ENCODE measurements at places on chromosomes 12 and 14.

DNA sequence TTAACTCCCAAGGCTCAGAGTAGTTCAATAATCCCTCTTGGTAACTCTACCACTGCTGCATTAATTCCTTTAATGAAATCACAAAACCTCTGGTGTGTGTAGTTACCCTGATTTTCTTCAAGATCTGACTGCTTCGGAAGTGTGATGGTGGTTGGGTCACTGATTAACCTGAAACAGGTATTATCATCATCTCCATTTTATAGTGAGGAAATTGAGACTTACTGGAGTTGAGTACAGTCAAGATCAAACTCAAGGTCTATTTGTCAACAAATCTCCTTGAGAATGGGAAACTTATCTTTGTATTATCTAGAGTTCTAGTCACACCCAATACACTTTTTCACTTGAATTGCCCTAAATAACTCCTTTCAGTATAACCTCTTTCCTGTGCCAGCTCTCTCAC lies 233.5 kb downstream of the BTG1 start:
- DNase-seq = no peak

GRCh38 chr12:110217996-110218674 lies 62.9 kb upstream of the ATP2A2 start:
- no peak for DNase-seq

- DNase-seq = peak; percentile 34
Measured at GRCh38 chr14:75979071-75979571, 2.7 kb downstream of the TGFB3 start.

- DNase-seq = no peak
Measured at GRCh38 chr12:113260127-113260526, 38.9 kb downstream of the TPCN1 start.

- no peak for DNase-seq
Measured at GRCh38 chr14:27886256-27886655, 880.3 kb upstream of the FOXG1 start.

DNA sequence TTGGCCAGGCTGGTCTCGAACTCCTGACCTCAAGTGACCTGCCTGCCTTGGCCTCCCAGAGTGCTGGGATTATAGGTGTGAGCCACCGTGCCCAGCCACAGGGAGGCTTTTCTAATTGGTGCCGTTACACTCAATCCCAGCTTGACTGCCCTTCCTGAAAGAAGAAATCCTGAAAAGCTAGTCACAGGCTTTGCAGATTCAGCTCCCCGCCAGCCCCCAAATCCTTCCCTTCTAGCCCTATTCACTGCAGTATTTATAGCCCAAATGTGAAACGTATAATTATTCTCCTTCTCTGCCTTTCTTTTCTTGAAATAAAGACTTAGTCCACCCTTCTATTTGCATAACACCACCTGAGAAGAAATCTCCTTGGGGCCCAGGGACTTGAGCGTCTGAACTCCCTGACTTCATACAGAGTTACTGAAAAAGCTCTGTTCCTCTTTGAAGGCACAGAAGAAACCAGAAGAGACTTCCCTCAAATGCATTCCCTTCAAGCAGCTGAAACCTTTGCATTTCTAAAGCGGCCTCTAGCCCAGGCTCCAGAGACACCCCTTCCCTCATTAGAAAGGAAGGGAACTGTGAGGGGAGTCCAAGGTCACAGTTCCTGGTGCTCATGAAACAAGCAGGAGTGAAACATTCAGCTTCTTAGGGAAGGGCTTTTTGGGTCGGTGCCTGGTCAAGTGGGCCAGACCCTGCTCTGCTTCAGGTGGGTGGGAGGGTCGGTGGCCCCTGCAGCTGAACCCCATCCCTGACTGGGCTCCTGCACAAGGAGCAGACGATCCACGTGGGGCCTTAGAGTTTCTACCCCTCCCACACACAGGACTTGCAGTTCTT lies 42.3 kb upstream of the BATF start:
- no peak for DNase-seq

GRCh38 chr12:105270671-105271255 lies 34.8 kb upstream of the APPL2 start:
- no peak for DNase-seq

- DNase-seq = peak; percentile 88
Measured at GRCh38 chr12:110776410-110776809, 33.7 kb upstream of the PPP1CC start.

DNA sequence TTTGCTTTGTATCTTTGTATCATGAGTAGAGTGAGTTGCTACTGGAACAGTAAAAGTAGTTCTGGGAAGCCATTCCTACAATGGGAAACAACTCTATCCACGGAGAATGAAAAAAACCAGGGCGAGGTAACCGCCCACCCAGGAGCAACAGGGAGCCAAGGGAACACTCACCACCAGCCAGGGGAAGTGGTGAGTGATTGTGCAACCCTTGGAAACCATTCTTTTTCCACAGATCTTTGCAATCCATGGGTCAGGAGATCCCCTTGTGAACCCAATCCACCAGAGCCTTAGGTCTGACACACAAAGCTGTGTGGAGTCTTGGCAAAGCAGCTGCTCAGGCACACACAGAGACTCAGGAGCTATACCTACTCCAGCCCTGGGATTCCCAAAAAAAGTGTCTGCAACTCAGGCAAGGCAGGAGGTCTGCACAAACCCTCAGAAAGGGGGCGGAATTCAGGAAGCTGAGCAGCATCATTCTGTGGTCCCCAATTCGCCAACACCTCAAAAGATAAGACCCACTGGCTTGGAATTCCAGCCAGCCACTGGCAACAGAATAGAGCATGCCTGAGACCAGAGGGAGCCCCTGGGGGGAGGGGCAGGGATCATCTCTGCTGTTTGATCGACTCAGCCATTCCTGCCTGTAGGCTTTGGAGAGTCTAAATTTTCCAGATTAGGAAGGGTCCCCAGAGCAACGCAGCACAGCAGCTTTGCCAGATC lies 52.1 kb upstream of the PPFIA2 start:
- no peak for DNase-seq

DNA sequence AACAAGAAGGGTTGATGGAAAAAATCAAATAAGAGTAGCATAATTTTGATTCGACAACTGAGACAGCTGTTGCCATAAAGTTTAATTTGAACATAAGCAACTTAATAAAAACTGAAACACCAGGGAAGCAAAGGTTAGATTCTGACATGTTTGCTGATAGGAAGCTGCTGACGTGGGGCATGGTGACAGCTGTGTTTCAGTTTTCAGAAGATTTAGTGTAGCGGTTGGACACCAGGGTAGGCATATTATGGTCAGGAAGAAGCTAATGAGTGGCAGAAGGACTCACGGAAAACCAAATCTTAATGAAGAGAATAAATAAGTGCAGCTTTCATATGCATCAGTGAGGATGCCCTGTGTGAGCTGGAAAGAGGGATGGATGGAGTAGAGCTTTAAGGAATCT lies 336.7 kb upstream of the RPL10L start:
- no peak for DNase-seq

GRCh38 chr12:69671597-69671996 lies 27.5 kb downstream of the BEST3 start:
- DNase-seq = no peak

- no peak for DNase-seq
Measured at GRCh38 chr12:62948123-62948522, 13.2 kb upstream of the PPM1H start.

DNA sequence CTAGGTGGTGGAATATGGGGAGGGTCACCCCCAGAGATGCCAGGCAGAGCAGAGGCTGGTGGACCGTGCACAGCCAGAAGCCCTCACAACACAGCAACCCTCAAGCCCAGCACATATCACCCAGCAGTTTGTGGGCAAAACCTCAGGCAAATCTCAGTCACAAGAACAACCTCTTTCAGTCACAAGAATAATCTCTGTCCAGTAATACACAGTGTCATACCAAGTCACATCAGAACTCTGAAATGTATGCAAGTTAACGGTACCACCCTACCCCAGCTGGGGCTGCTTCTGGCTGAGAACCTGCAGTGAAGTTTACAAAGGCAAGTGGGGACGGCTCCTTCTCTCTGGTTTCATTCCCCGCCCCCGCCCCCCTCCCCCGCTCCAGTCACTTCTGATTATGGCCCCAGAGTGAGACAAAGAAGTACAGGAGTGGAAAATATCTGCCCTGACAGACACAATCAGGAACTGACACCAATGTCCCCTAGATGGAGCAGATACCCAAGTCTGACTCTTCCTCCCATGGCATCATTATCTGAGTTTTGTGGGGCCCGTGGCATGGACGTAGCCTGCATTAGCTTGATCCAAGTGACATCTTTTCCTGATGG lies 480.9 kb upstream of the TMEM132C start:
- DNase-seq = no peak

- no peak for DNase-seq
Measured at GRCh38 chr14:55433880-55434804, 6.3 kb downstream of the TBPL2 start.

GRCh38 chr12:132591107-132591935 lies 19.1 kb downstream of the LRCOL1 start:
- no peak for DNase-seq

DNA sequence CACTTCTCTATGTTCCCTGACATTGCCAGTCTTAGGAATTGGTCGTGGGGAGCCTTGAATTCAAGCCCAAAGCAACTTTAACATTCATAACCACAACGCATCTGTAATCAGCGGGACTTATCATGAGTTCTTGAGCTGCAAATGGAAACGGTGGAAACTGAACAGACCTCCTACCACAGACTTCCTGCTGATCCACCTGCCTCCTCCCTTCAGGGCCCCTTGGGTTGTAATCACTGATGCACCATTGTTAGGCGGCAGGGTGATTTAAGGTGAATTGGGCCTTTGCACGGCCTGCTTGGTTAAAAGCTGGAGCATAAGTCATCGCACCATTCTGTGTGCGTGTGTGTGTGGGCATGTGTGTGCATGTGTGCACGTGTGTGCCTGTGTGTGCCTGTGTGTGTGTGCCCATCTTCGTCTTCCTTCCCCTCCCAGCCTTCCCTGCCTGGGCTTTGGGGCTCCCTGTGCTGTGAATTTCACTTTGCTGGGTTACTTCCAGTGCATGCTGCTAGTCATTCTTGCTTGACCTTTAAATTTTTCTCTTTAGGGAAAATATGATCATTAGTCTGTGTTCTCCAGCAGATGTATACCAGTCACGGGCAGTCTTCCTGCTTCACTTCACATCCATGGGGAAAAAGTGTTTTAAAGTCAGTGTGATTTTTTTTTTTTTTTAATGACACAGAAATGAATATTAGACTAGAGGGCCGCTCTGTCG lies 29.1 kb downstream of the CHST11 start:
- no peak for DNase-seq

GRCh38 chr12:106601031-106601430 lies 18.2 kb downstream of the RFX4 start:
- no peak for DNase-seq

DNA sequence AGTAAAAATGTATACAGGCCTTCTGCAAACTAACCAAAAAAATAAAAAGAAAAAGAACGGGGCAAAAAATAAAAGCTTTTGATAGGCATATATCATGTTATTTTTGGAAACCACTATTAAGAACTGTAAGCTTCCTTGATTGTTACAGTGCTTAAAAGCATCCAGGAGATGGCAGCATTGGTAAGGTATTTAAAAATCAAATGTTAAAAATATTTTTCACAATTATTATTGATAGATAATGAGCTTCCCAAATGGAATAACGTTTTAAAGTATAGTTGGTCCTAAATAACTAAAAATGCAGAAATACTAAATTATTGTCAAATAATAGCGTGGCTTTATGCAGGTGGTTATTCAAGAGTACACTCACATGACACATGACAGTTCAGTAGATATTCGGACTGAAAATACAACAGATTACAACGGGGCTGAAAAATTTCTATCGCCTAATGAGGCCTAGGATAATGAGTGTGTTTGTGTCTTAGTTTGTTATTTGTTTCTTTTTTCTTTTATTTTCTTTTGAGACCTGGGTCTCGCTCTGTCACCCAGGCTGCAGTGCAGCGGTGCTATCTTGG lies 127.2 kb upstream of the ATF7IP start:
- no peak for DNase-seq

GRCh38 chr12:21678959-21679358 lies 21.3 kb upstream of the LDHB start:
- DNase-seq = no peak

GRCh38 chr12:58804749-58805148 lies 115.6 kb downstream of the LRIG3 start:
- DNase-seq = no peak

GRCh38 chr12:124471828-124472227 lies 95.6 kb downstream of the NCOR2 start:
- no peak for DNase-seq

DNA sequence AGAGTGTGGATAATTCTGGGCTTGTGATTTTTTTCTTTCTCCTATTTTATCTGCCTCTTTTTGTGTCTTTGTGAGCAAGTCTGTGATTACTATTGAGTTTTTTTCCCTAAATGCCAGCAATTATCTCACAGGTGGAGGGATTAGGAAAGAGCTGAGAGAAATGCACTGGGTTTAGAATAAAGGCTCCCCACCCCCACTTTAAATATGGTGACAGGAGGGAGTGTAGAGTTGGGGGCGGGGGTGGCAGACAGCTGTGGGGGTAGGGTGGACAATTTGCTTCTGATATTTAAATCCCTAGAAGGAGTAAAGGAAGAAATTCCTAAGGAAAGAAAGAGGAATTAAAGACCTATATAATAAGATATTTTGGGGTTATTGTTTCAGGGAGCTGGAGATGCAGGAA lies 145.9 kb downstream of the NRXN3 start:
- no peak for DNase-seq

DNA sequence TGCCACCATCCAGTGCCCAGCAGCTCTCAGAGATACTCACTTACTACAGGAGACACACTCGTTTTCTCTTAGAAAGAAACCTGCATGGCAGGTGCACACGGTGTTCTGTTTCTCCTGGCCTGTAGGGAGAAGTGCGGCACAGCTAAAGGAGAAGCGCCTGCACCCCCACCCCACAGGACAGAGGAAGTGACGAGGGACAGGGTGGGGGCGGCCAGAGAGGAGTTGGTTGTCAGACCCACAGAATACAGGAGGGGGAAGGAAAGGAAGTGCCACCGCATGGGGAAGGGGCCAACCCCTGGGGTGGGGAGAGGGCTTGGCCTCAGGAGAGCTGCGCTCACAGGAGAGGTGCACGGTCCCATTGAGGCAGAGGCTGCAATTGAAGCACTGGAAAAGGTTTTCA lies 8.8 kb downstream of the TNFRSF1A start:
- DNase-seq = no peak

- DNase-seq = peak; percentile 14
Measured at GRCh38 chr12:9118158-9118557, 2.4 kb upstream of the A2M start.

- DNase-seq = no peak
Measured at GRCh38 chr14:31898838-31899528, 178.1 kb upstream of the ARHGAP5 start.
